ENCODE measurements at places on chromosomes 7 and 10.

- no peak for DNase-seq
These were observed 91.5 kb downstream of the JAZF1 start for GRCh38 chr7:28088901-28089714.

DNA sequence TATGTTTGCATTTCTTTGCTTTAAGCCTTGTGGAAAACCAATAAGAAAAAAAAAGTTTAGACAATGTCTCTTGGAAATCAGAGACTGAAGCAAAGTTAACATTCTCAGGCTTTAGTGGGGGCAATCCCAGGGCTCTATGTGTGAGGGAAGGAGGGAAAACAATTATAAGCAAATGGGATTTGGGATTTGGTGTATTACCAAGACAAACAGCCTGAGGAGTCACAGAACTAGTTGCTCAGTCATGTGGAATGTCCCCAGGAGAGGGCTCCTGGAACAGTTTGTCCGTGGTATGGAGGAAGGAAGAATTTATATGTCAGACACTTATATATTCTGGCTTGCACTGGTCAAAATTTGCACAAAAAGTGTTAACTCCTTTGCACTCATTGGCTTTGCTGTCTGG is 562.9 kb upstream of the TPK1 start:
- DNase-seq: no peak

DNA sequence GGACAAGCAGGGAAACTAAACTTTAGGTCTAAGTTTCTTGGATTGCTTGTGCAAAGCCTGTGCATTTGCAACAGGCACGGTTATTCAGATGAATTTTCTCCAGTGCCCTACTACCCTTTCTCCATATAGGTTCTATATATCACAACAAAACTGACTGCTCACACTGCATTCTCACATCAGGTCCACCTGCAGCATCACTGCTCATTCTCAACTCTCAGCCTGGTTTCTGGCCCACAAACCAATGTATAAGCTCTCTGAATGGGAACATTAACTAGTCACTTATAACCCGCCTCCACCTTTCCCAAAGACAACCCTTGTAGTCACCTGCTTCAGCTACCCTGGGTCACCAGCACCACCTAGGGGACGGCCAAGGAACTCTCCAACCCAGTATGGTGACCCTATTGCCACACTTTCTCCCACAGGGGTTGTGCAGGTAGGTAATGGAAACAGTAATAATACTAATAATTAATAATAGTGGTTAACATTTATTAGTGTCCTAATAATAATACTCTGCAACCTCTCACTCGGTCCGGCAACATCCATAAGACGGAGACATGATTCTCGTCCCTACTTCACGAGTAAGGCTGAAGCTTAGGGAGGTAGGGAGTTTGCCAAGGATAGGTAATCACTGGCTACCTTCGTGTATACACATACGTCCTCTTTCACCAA is 97.3 kb downstream of the CLEC2L start:
- no peak for DNase-seq

- DNase-seq: no peak
These were observed 208.4 kb upstream of the ZMIZ1 start for GRCh38 chr10:78860260-78860914.

DNA sequence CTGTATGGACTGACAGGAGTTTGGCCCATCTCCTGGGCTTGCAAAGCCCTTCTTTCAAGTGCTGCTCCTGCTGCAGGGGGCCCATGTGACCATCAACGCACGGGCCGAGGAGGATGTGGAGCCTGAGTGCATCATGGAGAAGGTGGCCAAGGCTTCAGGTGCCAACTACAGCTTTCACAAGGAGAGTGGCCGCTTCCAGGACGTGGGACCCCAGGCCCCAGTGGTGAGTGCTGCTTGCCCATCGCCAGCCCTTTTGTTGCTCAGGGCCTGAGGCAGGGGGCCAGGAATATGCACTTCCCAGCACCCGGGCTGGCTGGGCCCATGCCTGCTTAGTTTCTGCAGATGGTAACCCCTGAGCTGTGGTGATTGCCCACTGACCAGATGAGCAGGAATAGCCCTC is 8.7 kb downstream of the PGAM2 start:
- no peak for DNase-seq

GRCh38 chr10:126570621-126571602 is 99.6 kb downstream of the C10orf90 start:
- no peak for DNase-seq

DNA sequence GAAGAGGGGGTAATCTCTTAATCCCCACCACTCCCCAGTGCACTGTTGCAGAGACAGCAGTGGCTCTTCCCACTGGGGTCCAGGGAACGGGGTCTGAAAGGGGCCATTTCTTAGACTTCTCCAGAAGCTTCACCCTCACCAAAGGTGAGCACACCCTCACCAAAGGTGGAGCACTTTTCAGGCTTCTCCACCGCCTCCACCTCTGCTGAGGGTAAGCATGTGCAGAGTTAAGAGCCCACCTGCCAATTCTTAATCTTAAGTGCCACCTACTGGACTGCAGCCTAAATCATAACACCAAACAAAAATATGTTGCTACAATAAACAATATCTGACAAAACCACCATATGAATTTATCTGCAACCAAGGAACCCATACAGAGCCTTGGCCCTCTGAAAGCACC is 27.0 kb downstream of the SNX13 start:
- DNase-seq: no peak

GRCh38 chr7:73839743-73840714 is 2.3 kb downstream of the METTL27 start:
- DNase-seq: no peak

DNA sequence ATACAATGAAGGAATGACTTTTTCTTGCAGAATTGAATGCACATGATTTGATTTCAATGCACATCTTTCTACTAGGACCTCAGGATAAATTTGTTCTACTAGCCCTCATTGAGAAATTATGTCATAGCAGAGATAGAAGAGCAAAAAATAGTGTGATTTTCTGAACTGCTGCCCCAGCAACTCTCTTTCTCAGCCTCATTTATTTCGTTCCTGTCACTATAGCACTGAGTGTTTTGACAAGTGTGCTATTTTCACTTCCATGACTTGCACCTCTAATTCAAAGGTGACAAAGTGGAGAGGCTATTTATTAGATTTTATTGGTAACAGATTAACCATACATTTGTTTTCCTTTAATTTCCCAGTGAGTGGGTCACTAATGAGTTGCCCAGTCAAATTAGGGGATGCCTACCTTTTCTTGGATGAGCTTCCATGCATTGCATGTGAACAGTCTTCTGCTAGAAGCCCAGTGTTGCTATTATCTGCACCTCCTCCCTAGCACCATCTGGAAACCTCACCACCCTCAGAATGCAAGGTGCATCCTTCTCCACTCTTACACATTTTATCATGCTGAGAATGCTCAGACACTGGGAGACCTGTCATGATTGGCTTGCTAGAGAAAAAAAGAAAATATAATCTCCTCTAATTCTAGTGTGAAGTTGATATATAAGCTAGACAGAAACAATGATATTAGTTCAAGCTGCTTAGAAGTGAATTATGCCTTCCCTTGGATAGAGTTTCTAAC is 119.6 kb upstream of the CTTNBP2 start:
- DNase-seq: no peak

- DNase-seq: no peak
These were observed 41.9 kb downstream of the SYPL1 start for GRCh38 chr7:106070201-106070551.

GRCh38 chr10:77406764-77407430 is 230.7 kb downstream of the KCNMA1 start:
- no peak for DNase-seq

DNA sequence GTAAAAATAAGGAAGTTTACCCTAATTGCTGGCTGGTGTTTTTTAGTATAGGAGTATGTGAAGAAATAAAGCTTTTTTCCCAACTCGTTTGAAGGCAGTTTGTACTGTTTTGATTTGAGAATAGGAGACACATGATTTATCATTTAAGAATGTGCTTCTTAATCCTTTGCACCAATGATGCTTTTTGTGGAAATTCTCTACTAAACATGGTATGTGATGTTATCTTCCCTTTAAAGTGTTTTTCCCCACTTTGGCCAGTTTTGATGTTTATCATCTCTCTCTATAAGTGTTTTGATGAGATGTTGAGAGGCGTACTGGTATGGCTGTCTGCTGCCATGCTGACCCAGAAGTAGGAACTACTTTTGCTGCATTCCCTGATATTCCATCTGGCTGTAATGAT is 85.1 kb downstream of the SUGCT start:
- DNase-seq: no peak

DNA sequence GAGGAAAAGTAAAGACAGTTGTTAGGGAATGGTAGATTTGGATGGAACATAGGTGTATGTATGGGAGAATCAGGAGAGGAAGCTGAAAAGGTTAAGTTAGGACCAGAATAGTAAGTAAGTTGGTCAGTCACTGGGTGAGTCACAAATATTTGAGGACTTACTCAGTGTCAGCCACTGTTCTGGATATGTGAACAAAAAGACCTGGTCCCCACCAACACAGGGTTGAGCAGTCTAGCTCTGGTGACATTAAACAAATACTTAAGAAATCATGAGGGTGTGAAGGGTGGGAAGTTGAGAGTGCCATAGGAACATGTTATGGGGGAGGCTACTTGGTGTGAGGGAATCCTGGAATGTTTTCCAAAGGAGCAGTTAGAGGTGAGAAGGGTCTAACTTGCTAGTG is 246.9 kb downstream of the PTEN start:
- no peak for DNase-seq

DNA sequence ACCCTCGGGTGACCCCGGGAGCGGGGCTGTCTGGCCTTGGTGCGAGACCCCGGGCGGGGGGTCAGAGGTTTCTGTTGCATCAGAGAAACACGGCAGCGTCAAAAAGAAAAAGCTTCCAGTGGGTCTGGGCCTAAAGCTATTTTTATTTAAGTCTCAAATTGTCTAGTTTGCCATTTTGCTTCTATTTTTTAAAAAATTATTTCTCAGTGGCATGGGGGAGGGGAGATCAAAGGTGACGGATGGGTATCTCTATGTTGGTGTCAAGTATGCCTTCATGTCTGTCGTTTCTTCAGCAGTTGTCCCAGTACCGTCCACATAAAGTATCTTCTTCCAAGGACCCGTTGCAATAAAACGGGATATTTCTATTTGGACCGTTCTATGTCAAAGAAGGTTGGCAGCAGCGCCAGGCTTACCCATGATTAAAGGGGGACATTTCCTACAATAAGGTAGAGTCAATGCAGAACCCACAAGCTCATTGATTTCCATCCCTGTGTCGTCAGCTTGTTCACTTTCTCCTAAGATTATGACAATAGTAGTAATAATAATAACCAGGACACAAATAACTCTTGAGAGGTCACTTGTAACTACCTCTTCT is 26.0 kb upstream of the VAX1 start:
- no peak for DNase-seq

DNA sequence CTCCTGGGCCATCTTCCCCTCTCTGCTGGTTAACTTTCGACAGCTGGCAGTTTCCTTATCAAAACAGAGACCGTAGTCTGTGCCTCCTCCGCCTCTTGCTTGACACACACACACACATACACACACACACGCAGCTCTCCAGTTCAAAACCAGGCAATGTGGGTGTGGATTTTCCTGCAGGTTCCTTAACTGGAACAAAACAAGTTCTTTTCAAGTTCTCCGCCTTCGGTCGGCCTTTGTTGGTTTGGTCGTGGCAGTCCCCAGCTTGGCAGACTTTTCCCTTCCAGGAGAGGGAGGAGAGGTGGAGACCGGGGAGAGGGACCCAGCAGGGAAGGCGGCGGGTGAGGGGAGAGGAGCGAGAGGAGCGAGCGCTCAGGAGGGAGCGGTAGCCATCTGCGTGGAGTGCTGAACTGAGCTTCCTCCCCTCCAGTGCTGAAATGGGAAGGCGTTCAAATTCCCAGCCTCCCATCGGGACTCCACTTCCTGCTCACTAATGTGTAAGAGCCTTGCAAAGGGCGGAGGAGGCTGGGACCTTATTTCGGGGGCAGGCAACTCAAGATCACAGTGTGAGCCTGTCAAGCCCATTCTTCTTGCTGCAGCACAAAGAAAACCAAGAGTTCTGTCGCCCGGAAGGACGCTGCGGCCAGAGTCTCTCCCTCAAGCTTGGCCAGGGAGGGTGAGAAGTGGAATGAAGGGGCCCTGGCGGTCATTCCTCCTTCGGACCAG is 120.6 kb downstream of the PRPF18 start:
- DNase-seq: peak; percentile 3

GRCh38 chr10:21527598-21528235 is 2.2 kb upstream of the SKIDA1 start:
- no peak for DNase-seq

- no peak for DNase-seq
These were observed 154.7 kb downstream of the PTPN20 start for GRCh38 chr10:47065903-47066302.

DNA sequence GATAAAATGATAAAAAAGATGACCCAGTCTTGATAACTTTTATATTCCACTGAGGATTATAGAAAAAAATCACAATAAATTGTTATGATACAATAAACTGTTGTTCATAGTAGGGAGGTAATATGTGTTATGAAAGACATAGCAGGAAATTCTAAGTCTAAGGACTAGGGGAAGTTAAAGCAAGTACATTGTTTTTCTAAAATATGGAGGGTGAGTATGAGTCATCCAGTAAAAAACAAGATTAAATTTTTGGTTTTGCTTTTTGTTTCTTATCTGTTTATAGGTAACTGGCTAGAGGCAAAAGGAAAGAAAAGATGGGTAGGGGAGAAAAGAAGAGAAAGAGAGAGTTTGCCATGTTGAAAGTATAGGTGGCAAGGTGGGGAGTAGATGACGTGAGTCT is 188.4 kb downstream of the POLR1F start:
- no peak for DNase-seq

DNA sequence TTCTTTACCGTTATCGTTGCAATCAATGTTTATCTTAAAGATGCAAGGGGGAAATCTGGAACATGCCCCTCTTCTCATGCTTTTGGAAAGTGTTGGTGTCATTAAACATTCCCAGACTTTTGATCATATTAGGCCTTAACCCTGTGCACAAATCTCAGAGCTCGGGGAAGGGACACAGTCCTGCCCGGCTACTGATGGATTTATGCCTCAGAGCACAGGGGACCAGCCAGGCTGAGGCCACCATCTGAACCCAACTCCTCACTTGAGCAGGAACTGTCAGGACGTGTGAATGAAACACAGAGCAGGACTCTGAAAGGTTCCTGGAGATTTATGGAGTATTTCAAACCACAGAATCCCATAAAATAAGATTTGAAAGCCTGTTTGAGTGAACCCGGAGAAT is 132.0 kb upstream of the CXCL12 start:
- no peak for DNase-seq

DNA sequence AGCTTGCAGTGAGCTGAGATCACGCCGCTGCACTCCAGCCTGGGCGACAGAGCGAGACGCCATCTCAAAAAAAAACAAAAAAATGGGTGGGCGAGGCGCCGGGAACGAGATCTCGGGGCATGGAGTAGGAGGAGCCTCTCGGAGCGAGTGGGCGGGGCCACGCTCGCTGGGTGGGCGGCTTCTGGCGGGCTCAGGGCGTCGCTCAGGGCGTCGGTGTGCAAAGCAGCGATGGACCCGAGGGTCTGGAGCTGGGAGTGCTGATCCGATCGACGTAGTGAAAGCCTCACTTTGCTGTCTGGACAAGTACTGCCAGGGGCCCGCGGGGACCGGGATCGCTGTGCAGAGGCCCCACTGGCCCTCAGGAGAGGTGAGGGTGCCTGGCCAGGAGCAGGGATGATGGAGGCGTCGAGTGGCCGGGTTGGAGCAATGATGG is 22.6 kb upstream of the AMZ1 start:
- no peak for DNase-seq

GRCh38 chr10:125144693-125145623 is 15.4 kb downstream of the CTBP2 start:
- no peak for DNase-seq

GRCh38 chr10:71684356-71685173 is 35.0 kb downstream of the C10orf105 start:
- DNase-seq: no peak

Data from stimulated activated CD4-positive, alpha-beta T cell treated with anti-CD3 and anti-CD28 coated beads, TNF-alpha, amount 100 ng/mL, for 1 hour (primary cell).